HCT116 (cell line): ENCODE measurements at places on chromosomes 7 and 10. TPM values are rescaled to one million over a fixed set of nuclear protein-coding genes. Genes with fewer than 3 reads are reported as not detected.
A peak's percentile ranks its signal among the peaks of the same experiment; 100 is the strongest.

- H3K27me3 ChIP-seq, result no peaks in the 10 kb centered on the region
- H3K4me1 ChIP-seq, result no peaks in the 10 kb centered on the region
- DNase-seq, result no peak
- H3K27ac ChIP-seq, result no peak overlapping the region
Observed at GRCh38 chr7:10472115-10472514, 501.6 kb upstream of the PHF14 start.

RNF32 gene
- total RNA-seq, result 3.4 TPM

- DNase-seq, result no peak
- H3K36me3 ChIP-seq, result no peaks in the 10 kb centered on the region
- no peak overlapping the region for H3K27ac ChIP-seq
- no peaks in the 10 kb centered on the region for H3K27me3 ChIP-seq
Observed at GRCh38 chr7:44236333-44236728, 35.6 kb downstream of the YKT6 start.

DNA sequence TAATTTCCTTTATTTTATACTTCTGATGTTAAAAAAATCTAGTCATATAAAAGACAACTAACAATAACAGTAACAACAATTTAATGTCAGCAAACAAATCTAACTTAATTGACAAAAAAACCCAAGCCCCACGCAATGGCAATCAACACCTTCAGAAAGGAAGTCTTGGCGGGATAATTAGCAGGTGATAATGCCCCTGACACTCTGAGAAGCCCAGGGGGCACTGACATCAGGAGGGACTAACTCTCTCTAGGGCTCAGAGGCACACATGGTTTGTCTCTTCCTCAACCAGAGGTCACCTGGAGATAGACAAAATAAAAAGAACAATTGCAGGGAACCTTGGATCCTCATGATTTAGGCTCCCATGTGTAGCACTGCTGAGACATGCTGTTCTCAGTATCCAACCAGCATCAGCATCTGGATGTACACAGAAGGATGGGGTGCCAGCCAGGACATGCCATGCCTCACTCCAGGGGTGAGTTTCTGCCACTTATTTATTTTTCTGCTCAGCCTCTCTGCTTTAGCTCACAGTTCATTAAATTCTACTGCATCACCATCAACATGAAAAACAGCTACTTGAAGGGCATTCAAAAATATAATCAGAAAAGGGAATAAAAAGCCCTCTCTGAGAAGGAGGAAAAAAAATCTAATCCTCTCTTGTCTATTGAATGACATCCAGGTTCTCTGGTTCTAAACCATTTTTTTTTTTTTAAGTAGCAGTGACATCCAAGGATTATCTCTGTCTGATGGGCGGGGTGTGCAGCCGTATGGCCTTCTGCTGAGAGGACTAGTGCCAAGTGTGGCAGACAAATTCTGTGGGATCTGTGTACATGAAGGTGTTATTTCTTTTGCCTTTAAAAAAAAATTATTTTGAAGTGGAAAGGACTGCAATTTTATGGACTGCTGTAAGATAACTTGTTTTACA is 96.3 kb downstream of the ATXN7L1 start:
- H3K27me3 ChIP-seq, result no peaks in the 10 kb centered on the region
- no peak overlapping the region for H3K27ac ChIP-seq
- H3K4me1 ChIP-seq, result peaks cover 26% of the 10 kb centered on the region
- no peak for DNase-seq
- H3K36me3 ChIP-seq, result no peaks in the 10 kb centered on the region

GRCh38 chr10:102691285-102692066 is 22.7 kb downstream of the ARL3 start:
- H3K36me3 ChIP-seq, result no peaks in the 10 kb centered on the region
- H3K4me3 ChIP-seq, result no peak overlapping the region
- no peak for DNase-seq

- no peaks in the 10 kb centered on the region for H3K27me3 ChIP-seq
- H3K27ac ChIP-seq, result peak overlapping the region; percentile 40; the same call in 1 of the 2 replicates
- no peak overlapping the region; the same call in 1 of the 2 replicates for H3K4me3 ChIP-seq
Observed at GRCh38 chr7:141585592-141586510, 34.6 kb downstream of the AGK start.

DNA sequence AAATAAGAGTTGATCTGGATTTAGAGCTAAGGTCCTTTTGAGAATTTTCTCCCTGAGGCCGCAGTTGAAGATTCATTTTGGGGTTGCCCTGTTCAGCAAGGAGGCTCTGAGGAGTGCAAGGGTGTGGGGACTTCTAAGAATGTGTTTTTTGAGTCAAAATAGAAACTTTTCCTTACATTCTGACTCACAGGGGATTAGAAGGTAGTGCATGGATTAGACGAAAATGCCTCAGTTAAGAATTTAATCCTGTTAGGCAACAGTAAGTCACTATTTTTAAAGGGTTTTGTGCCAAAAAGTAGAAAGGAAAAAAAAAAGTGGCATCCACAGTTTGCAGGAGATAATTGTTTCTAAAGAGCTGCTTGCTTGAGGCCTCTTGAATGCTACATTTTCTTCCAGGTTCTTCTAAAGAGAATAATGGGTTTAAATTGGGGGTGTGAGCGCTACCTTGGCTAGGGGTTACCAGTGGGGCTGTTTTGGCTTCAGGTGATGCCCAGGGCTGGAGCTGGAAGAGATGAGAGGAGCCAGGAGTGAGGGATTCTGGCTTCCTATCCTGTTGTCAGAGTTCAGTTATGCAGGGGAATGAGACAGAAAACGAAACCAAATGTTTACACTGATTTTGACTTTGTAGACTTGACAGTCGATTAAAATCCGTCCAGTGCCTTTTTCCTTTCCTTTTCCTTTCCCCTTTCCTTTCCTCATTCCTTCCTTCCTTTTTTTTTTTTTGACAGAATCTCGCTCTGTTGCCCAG is 52.9 kb downstream of the BAMBI start:
- DNase-seq, result no peak
- peaks cover 7% of the 10 kb centered on the region; the same call in 1 of the 2 replicates for H3K4me1 ChIP-seq
- H3K4me3 ChIP-seq, result no peak overlapping the region
- no peak overlapping the region for H3K27ac ChIP-seq
- H3K36me3 ChIP-seq, result no peaks in the 10 kb centered on the region
- H3K27me3 ChIP-seq, result no peaks in the 10 kb centered on the region

DNA sequence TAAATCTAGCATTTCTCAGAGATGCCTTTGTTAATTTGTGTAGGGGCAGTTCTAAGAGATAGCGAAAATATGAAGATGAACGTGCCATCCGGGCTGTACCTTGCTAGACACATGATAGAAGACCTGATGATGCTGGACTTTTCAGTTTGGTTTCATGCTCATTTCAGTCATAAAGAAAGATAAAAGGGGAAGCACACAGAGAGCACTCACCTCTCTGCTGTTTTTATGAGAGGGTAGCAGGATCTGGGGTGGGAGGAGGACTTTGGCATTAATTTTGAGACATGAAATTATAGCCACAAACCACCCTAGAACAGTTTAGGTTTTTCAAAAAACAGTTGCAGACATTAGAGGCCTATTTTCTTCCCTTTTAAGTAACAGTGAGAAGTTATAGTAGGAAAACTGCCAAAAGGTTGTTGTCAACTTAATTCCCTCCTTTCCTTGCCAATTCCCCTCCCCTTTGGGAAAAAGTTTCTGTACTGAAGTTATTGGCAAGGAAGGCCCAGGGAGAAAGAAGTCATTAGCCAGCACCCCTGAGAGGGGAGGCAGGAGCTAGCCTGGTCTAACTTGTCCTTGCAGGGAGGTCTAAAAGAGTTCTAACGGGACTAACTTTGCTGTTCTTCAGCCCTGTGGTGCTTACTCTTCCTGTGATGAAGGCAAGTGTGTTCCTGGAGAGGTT is 2.6 kb downstream of the ST7 start:
- no peaks in the 10 kb centered on the region for H3K27me3 ChIP-seq
- H3K4me1 ChIP-seq, result peaks cover 13% of the 10 kb centered on the region
- H3K27ac ChIP-seq, result no peak overlapping the region
- DNase-seq, result no peak
- no peak overlapping the region for H3K4me3 ChIP-seq
- no peaks in the 10 kb centered on the region for H3K36me3 ChIP-seq
